ENCODE measurements at places on chromosomes 7 and 10.

DNA sequence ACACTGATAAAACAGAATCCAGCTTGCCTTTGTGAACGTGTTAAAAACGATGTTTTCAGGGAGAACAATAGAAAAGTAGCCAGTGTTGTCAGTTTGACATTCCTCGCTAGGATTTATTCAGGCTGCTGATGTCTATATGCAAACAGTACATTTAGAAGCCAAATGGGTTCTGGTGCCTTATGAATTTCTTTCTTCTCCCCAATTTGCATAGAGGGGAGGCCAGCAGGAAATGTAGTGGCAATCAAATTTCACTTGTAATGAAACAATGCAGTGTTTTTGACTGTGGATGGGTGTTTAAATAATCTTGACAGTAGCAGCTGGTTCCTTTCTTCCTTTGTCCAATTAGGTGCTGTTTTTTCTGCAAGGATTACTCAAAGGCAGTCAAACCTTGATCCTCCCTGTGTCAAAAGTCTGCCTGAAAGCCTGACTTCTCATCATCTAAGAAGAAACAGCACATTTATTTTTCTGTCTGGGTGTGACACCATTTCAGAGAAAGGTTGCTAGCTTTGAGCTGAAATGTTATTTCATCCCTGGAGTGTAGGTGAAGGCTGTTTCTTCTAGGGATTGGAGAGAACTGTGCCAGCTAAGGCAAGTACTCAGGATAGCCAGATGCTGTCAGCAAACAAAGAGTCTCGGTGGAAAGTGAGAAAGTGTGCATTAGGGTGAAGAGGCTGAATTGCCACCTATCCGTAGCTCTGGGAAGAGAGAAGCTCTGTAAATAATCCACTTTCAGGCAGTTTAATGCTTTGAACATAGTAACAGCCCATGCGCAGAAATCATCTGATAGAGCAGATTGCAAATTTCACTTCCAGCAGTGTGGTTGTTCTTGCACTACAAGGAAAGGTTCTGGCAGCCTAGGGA is 36.6 kb upstream of the ZNRF2 start:
- DNase-seq: no peak

GRCh38 chr10:47409866-47410256 is 25.8 kb upstream of the ZNF488 start:
- DNase-seq: no peak

DNA sequence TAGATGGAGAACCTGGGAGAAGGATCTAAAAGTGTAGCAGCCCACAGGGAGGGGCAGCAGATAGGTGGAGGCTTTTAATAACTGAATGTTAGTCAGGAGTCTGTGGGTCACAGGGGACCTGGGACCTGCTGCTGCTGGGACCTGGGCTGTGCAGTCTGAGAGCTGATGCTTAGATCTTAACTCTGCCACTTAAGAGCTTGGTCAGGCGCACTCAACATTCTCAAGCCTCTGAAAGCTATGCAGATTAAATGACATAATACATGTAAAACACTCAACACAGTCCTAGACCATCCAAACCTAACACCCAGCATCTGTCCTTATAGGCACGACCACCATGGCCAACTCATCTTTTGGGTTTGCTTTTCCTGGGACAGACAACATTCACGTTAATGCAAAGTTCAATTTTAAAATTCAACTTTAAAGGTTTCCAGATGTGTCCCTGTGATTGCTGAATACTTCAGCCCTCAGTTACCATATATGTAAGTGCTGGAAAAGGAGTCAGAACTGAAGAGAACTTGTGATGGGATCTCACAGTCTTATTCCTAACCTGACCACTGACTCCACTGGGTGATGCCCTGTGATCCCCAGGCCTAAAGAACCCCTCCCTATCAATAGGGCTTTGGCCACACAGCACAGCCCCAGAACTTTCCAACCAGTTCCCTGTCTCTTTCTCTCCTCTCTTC is 321.0 kb downstream of the PLXNA4 start:
- no peak for DNase-seq

DNA sequence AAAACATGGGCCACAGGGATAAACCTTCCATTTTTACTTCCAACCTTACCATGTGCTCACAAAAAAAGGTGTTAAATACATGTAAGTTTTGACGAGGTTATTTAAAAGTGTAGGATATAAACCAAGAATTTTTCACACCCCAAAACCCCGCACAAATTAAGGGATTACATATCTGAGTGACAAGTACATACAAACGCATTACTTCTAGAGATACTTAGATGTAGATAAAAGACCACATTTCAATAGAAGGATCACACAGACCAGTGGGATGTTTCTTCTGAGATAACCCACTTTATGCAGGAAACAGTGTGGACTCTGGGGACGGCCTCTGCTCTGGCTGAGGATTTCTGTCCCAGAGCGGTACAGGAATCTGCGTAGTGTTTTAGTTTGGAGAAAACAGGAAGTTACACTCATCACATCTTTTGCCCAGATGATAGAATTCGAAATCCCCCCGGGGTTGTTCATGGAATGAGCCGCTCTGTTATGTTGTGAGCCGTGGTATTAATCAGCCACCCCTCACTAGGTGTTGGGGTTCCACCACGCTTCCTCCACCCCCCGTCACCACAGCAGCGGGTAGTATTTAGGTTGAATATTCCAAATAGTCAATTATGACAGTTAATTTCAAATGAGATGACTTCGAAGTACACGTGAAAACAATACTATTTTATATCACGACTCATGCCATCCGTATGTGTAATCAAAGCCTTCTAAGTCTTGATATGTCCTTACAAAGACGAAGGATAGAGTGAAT is 1.3 kb upstream of the CUL1 start:
- DNase-seq: no peak

DNA sequence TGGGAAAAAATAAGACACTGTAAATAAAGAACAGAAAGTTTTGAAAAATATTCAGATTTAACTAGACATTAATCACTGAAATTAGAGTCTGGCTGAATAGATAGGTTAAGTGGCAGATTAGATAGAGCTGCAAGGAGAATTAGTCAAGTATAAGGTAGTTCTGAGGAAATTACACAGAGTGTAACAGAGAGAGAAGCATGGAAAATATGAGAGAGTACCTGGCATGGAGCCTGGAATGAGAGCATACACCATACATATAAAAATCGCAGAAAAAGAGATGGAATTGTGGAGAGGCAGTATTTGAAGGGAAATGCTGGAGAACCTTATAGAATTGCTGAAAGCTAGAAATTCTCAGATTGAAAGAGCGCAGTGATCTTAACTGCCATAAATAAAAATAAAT is 46.9 kb downstream of the ZNRF2 start:
- no peak for DNase-seq

DNA sequence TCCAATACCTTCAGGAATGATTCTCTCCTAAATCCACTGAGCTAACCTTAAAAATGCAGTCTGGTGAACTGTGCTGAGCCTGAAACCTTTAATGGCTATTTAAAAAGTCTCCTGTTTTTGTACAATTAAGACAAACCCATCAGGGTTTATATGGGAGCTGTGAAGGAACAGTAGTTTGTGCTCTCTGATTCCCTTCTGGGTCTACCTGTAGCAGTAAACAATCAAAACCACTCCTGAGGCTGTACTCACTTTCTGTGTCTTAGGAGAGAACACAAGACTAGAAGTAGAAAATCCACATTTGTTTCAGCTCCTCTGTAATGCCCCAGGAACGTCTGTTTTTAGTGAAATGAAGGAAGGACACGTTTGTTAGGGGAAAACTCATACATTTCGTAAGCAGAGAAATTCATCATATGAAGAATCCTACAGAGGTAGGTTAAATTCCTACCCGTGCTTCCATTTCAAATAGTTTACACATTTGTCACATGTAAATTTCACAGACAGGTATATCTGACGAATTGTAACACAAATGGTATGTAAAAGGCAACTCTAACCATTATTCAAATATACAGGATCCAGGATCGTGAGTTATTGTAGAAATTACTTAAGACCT is 2.6 kb downstream of the CUX1 start:
- DNase-seq: no peak

DNA sequence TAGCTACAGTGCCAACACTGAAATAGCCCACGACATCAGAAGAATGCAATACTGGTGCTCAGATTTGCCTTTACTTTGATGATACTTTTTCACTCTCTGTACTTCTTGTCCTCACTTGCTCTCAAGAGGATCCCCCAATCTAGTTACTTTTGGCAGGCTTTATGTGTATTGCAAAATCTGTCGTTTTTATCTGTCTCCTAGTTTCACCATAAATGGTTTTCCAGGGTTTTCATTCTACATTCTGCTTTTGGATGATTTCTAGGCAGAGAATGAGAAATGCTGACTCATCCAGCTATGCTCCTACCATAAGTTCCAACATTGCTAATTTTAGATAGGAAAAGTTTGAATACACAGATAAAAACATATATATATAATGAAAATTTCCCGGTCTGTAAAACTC is 659.5 kb upstream of the NRG3 start:
- no peak for DNase-seq

All from large intestine (tissue), 12 donors.